ACHN (cell line): ENCODE measurements at places on chromosomes 12 and 14.

- DNase-seq, result no peak
Observed at GRCh38 chr14:64005822-64006221, 153.0 kb downstream of the SYNE2 start.

DNA sequence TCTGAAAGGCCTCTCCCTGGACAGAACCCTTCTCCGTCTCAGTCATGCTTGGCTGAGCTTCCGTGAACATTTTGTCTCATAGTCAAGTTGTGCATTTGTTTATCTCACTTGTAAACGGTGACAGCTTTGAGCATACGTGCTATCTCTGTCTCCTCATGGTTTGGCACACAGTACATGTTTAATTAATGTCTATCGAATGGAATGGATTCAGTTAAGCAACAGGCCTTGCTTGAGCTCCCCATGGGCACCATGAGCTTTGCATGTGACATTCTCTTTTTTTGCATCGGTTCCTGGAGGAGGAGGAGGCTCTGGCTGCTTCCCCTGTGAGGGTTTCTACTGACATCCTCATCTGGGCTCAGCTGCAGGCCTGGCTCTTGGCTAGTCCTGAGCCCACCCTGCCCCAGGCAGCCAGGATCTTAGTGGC, 80.0 kb downstream of the PRIMA1 start:
- DNase-seq, result no peak

- peak; percentile 69 for DNase-seq
Observed at GRCh38 chr14:32560209-32560857, 231.2 kb downstream of the AKAP6 start.

DNA sequence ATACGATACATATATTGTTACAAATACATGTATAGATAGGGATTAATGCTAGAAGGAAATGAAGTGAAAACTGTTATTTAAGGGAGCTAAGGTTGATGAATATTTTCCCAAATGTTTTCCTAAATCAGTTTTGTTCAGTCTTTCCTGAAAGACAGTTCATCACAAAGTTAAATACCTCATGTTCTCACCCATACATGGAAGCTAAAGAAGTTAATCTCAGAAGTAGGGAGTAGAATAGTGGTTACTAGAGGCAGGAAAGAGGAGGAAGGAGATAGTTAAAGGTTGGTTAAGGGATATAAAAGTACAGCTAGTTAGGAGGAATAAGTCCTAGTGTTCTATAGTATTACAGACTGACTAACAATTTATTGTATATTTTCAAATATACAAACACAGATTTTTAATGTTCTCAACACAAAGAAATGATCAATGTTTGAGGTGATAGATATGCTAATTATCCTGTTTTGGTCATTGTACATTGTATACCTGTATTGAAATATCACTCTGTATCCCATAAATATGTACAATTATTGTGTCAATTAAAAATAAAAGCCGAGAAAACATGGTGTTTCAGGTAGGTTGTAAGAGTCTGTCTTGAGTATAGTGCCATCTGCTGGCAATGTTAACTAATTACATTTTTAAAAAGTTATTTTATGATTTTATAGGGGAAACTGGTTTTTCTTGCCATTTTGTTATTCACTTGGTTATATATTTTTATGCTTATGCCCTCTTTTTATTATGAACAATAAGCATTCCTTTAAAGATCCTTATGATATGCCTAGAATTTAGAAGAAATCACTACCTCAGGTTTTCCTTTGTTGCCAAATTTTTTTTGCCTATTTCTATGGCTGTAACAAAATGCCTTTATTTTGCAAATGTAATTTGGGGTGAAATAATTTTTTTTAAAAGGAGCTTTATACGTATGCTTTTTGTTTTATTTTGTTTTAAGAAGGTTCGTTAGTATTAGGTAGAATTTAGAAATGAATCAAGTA, 26.9 kb downstream of the ZDHHC17 start:
- peak; percentile 45 for DNase-seq

- no peak for DNase-seq
Observed at GRCh38 chr12:86006727-86007126, 132.6 kb downstream of the NTS start.

DNA sequence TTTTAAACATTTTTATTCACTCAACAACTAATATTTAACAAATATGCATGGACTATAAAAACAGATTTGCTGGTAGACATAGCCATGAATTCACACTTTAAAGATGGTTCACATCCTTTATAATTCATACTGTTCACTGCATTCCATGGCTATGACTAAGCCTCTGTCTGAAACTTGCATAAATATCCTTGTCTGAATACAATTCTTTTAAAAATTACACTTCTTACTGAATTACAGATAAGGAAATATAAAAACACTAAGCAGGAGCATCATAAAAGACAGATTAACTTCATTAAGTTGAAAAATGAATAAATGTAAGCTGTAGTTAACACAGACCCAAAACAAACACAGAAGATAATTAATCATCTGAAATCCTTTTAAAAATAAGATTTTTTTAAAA, 53.8 kb downstream of the GXYLT1 start:
- peak; percentile 45 for DNase-seq

DNA sequence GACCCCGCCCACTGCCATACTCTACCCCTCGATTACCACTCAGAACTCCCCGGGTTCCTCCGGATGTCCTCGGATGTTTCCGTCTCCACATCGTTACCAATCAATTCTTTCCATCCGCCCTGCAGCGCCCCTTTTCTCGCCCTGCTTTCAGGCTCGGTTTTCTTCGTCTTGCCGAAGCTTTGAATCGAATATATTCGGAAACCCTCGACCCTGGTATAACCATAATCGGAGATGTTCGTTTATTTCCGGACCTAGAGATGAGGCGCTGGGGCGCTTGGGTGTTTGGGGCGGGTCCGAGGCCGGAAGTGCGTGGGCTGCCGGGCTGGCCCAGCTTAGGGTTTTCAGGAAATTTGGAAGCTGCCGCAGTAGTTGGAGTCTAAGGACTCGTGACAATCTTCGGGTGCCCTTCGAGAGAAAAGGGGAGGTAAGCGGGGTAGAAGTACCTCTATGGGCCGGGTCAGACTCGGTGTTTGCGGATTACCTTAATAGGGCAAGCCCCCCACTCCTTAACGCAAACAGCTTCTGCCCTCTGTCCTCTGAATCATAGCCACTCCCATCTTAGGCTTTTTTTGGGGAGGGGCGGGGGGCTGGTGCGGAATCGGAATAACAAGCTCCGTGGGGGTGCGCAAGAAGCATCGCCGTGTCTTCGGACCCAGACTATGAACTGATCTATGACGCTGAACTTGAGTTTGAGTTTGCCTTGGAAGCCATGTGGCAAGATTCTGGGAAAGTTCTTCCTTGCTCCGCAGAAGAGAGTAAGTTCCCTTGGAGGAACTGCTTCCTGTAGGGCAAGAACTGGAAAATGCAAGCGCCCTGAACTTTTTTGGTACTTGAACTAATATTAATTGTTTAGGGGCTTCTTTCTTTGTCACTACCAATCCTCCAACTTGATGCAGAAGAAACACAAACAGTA, at the start of gene C14orf119:
Gene C14orf119, plus strand, starts transcription at position 310 of the 913 bp plus-strand sequence. CDS start 2,154 bp downstream, outside the sequence.
- peak; percentile 99 for DNase-seq

DNA sequence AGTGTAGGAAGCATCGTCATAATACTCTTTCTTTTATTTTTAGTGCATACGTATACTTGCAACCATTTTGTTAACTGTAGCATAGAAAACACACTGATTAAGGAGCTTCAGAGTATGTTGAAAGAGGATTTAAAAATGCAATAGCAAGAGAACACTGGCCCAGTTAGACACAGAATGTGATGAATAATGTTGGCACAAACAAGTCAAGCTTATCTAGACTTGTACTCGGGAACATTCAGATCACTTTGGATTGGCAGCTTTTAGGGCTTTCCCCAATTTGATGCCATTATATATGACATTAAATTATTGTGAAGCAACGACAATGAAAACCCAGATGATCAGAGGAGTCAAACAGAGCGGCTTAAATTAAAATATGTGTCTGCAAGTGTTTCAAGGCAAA, 468.1 kb downstream of the PRKD1 start:
- no peak for DNase-seq

GRCh38 chr14:72775923-72776554, 117.9 kb downstream of the DPF3 start:
- DNase-seq, result no peak

DNA sequence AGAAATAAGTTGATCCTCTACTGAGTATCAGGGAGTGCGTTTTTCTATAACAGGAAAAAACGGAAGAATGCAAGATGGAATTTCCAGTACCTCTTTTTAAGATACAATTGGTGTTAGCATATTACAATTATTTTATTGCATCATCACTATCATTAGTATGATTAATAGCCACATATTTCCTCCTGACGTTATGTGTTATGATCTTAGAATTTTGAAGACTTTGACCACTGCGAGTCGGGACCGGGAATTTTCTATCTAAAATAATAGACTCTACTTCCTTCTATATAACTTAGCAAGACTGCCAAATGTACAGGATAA, 679 bp upstream of the SAV1 start:
- no peak for DNase-seq

DNA sequence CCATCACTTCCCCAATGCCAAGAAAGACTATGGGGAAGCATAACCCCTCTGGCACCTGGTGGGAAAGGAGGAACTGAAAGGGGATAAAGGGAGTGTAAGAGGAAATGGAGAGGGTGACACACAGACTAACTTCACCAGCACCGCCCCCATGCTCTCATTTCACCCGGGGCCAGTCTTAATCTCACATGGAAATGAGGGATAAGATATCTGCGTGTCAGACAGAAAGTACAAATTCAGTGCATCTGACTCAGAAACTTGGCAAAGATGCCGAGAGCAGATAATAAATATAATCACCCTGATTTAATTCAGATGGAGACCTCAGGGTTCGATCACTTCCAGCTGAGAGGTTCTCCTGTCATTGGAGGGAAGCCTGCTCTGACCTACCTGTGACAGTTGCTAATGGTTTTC, 191.6 kb downstream of the DUSP6 start:
- DNase-seq, result no peak

- DNase-seq, result peak; percentile 72
Observed at GRCh38 chr14:37172024-37172869, at the start of gene SLC25A21. TSS of gene SLC25A21 (minus strand) at chr14:37172606.

- peak; percentile 14 for DNase-seq
Observed at GRCh38 chr14:28676479-28676878, 90.1 kb upstream of the FOXG1 start.
